ENCODE measurements at places on chromosomes 5 and 9.

DNA sequence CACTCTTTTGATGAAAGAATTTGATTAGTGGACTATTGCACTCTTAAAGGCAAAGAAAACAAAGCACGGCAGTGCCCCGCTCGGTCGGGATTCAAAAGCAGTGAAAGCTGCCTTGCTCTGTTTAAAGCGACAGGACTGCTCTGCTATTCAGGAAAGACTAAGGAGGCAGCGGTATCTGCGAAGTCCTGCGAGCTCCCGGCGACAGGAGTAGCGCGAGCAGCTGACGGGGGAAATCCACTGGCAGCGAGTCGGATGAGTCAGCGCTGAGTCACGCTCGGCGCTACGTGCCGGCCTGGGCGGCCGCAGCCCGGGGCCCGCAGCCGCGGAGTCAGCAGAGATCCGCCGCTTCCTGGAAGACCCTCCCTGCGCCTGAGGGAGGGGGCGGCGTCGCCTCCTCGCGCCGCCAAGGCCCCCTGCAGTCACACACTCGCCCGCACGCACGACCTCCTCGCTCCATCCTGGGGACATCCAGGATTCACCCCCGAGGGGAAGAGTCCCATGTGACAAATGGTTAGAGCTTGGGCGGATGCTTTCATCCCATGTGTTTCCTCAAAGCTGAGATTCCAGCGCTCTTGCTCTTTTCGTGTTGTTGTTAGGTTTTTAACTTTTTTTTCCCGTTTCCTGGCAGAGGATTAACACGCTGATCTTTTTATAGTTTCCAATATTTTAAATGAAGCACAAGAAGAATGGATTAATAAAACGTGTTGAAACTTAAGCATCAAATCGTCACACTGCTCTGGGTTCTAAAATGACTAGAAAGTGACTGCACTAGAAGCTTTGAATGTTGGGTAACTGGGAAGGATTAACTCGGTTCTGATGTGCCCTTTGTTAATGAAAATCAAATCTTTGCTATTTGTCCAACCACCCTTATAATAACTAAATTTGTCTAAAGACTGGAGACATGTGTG, 102.5 kb downstream of the ARRDC3 start:
- peak; percentile 84 for DNase-seq

DNA sequence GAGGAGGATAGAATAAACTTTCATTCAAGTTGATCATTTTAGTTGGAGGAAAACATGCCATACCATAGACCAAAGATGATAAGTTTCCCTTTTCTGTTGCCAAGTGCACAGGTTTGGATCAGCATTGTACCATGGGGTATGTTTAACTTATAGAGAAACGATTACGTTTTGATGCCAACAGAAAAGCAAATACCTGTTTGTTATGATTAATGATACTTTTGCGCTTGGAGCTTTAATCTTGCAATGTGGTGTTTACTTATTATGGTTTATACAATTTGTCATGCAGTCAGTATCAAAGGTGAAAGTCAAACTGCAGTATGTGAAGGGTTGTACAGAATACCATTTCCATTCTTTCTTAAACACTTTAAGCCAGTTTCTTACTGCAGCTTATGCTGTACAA, 13.2 kb upstream of the ARHGEF28 start:
- DNase-seq = no peak

DNA sequence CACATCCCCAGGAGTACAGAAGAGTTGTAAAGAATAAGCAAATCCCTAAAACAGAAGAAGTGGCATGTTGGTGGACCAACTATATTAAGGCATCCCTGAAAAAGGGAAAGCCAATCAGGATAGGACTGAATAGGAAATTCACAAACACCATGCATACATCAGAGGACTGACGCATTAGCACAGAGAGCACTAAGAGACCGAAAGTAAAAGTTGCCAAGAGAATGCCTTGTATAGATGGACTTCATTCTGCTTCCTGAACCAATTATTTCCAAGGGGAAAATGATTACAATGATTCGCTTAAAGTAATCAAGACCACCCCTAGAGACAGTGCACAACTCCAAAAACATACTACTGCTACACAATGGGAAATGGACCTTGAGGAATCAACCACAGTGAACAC, 33.5 kb downstream of the SHC3 start:
- DNase-seq = no peak

GRCh38 chr9:77435277-77435676, 212.8 kb downstream of the GNA14 start:
- DNase-seq = no peak

GRCh38 chr9:17481565-17481964, 97.3 kb upstream of the SH3GL2 start:
- DNase-seq = no peak

- DNase-seq = no peak
These were observed 12.5 kb downstream of the ZNF366 start for GRCh38 chr5:72494623-72495124.

GRCh38 chr5:8028243-8028642, 159.3 kb downstream of the MTRR start:
- DNase-seq = no peak

GRCh38 chr9:136550439-136551289, 4.8 kb upstream of the NOTCH1 start:
- no peak for DNase-seq

DNA sequence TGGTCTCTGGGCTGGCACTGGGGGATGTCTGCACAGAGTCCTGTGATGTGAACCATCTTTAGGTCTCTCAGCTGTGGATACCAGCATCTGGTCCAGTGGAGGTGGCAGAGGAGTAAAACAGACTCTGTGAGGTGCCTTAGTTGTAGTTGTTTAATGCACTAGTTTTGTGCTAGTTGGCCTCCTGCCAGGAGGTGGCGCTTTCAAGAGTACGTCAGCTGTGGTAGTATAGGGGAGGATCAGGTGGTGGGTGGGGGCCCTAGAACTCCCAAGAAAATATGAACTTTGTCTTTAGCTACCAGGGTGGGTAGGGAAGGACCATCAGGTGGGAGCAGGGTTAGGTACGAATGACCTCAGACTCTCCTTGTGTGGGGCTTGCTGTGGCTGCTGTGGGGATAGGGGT, 197.1 kb downstream of the TMC1 start:
- DNase-seq = no peak

DNA sequence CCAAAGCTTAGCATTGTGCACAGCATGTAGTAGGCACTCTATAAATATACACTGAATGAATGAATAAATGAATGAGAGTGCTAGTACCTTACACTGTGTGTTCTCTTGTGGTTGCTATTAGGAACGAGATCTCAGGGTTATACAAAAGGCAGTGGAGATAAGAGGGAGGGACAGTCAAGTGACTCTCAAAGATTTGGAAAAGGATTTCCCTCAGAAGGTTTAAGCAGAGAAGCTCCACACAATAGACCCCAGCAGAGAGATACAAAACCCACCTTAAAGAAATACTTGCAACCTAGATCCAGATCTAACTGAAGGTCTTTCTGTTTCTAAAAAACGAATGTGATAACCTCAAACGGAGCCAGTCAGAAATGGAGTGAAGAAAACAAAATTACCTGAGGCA, 11.8 kb upstream of the EFNA5 start:
- no peak for DNase-seq

- no peak for DNase-seq
These were observed 13.9 kb downstream of the SLC31A2 start for GRCh38 chr9:113164536-113165300.

DNA sequence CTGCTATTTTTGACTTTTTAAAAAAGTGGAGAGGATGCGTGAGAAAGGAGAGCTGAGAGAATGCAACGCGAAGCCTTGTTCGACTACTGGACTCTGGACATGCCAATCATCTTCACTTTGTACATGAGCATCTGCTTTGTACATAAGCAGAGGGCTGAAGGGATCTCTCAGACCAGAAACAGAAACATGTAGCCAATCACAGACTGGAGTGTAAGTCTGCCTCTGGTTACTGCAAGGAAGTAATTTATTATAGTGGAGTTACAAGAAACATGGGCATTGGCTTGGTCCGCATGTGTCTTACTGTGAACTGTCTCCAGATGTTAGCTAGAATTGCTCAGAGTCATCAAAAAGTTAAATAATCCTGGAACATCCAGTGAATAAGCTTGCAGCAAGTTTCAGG, 190.0 kb upstream of the GRAMD2B start:
- DNase-seq = no peak
